ENCODE measurements at places on chromosomes 16 and 17.
A peak's percentile ranks its signal among the peaks of the same experiment; 100 is the strongest.

GRCh38 chr16:86786338-86786737 is 208.0 kb downstream of the FOXL1 start:
- DNase-seq = no peak
- no peaks in the 10 kb centered on the region for H3K36me3 ChIP-seq
- no peak overlapping the region for H3K27ac ChIP-seq
- peaks cover 3% of the 10 kb centered on the region for H3K27me3 ChIP-seq

GRCh38 chr17:76107509-76107908 is 3.9 kb upstream of the EXOC7 start:
- H3K27me3 ChIP-seq = no peaks in the 10 kb centered on the region
- H3K4me1 ChIP-seq = peaks cover 13% of the 10 kb centered on the region
- H3K4me3 ChIP-seq = no peak overlapping the region
- DNase-seq = no peak
- no peak overlapping the region for H3K27ac ChIP-seq
- peaks cover 4% of the 10 kb centered on the region for H3K36me3 ChIP-seq

DNA sequence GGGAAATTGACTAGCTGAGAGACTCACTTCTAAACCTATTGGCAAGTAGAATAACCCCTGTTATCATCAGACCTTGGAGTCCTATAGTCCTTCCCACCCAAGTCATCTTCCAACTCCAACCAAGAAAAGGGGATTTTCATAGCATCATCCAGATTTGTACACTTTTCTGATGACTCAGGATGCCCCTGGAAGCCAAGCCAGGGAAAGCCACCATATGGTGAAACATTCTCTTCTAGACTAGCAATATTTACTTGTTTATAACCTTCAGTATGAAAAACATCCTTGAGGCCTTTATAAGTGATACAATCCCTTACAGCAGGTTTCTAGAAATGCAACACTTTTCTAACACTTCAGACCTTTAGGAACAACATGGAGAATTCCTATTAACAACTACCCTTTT is 618.8 kb upstream of the CDH11 start:
- no peak for DNase-seq
- no peak overlapping the region for H3K27ac ChIP-seq
- H3K4me3 ChIP-seq = no peak overlapping the region
- H3K27me3 ChIP-seq = no peaks in the 10 kb centered on the region
- H3K4me1 ChIP-seq = no peaks in the 10 kb centered on the region
- no peaks in the 10 kb centered on the region for H3K36me3 ChIP-seq

GRCh38 chr17:75476752-75477489 is 20.5 kb downstream of the TMEM94 start:
- peak overlapping the region; percentile 38 for H3K27ac ChIP-seq
- H3K27me3 ChIP-seq = no peaks in the 10 kb centered on the region
- H3K36me3 ChIP-seq = peaks cover 25% of the 10 kb centered on the region
- no peak for DNase-seq
- peaks cover 15% of the 10 kb centered on the region for H3K4me1 ChIP-seq

GRCh38 chr16:84979516-84979915 is 31.8 kb downstream of the ZDHHC7 start:
- H3K4me1 ChIP-seq = no peaks in the 10 kb centered on the region
- H3K4me3 ChIP-seq = no peak overlapping the region
- DNase-seq = no peak
- H3K27me3 ChIP-seq = no peaks in the 10 kb centered on the region
- H3K27ac ChIP-seq = no peak overlapping the region

DNA sequence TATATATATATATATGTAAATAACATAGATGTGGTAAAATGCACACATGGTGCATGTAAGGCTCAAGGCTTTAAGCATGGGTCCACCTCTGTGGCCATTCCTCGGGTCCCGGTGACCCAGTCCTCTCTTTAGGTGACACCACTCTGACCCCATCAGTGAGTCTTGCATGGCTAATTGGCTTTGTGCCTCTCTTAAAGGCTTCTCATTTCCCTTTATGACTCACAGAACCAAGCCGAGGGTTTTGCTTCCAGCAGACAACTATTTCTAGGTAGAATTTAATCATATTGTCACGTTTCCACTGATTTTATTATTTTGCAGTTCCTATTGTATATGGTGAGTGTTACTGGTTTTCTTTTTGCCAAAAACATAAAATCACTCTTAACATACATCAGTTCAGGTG is 59.7 kb downstream of the PLCG2 start:
- peaks cover 10% of the 10 kb centered on the region for H3K27me3 ChIP-seq
- H3K4me3 ChIP-seq = no peak overlapping the region
- peaks cover 5% of the 10 kb centered on the region for H3K36me3 ChIP-seq
- no peak overlapping the region for H3K27ac ChIP-seq

DNA sequence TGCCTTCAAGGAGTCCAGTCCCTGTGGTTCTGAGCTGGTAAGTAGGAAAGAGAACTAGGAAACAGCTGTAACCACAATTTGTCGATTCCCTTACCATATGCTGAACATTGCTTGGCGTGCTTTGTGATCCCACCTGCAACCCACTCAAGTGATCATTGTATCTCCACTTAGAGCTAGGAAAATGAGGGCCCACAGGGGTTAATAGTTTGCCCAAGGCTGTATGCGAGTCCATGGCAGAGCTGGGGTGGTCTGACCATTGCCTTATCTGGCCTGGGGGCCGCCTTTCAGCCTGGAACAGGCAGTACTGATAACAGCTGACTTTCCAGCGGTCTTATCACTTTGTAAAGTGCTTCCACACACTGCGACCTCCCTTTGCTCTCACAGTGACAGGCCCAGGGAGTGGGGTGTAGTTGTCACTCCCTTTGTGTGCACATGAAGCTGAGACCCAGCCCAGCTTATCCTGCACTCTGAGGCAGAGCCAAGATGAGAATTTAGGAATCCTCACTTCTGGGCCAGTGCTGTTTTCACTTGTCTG is 9.8 kb downstream of the MYL4 start:
- peak overlapping the region; percentile 49 for H3K27ac ChIP-seq
- no peak for DNase-seq
- H3K36me3 ChIP-seq = peaks cover 4% of the 10 kb centered on the region

- no peak overlapping the region for H3K27ac ChIP-seq
- peaks cover 6% of the 10 kb centered on the region for H3K27me3 ChIP-seq
- peaks cover 4% of the 10 kb centered on the region for H3K4me1 ChIP-seq
- no peak for DNase-seq
These were observed 152.6 kb downstream of the CYB561 start for GRCh38 chr17:63293323-63294075.

DNA sequence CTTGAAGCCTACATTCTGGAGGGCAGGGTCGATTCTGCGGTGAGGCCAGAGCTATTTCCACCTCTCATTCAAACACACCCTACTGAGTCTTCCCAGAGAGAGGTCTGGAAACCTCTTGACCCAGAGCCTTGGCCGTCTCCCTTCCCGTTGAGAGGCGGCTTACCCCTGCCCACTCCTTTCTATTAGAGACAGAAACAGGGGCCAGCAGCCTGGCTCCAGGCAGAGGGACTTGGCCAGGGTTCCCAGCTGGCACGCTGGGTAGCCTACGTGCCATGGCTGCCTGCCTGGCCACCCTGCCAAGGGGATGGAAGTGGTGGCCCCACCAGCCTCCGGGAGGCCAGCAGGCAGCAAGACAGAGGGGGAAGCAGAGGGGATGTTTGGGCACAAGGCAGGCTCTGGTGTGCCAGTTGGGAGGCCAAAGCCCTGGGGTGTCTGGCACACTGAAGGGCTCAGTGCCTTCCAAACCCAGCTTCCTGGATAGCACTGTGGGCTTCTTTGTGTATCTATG is 6.0 kb downstream of the STAC2 start:
- no peak for DNase-seq
- no peak overlapping the region for H3K27ac ChIP-seq
- no peaks in the 10 kb centered on the region for H3K36me3 ChIP-seq
- H3K27me3 ChIP-seq = peaks cover 20% of the 10 kb centered on the region
- no peak overlapping the region for H3K4me3 ChIP-seq
- H3K4me1 ChIP-seq = peaks cover 3% of the 10 kb centered on the region

DNA sequence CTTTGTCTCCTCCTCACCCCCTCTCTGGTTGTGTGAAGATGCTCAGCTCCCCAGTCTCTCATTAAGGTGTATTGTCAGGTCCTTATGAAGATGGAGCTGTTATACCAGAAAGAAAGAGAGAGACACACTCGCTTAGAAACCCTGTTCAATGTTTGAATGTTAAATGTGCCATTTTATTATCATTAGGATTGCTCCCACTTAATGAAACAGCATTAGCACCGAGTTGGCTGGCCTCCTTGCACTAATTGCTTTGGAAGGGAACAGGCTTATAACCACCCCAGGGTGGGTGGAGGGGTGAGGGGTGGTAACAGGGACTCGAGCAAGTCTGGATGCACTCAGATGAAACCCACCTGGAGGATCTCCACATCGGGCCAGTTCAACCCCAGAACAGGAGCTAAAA is 14.4 kb downstream of the PIPOX start:
- DNase-seq = no peak

DNA sequence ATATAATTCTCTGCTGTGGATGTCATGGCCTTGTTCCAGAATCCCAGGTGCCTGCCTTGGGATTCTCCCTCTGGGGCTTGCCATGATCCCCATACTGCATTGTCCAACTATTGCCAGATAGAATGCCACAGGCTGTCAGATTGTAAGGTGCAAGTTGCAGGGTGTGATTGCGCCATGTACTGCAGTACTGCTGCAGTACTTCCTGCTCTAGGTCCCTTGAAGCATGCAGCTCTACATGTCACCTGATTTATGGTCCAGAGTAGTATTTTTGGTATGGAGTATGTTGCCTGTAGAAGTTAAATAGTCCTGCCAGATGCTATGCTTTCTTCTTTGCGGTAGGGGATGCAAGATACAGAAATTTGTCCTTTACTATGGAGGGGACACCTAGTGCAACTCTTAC is 7.0 kb upstream of the SLFN5 start:
- no peaks in the 10 kb centered on the region for H3K27me3 ChIP-seq
- H3K27ac ChIP-seq = no peak overlapping the region
- peaks cover 57% of the 10 kb centered on the region for H3K4me1 ChIP-seq

DNA sequence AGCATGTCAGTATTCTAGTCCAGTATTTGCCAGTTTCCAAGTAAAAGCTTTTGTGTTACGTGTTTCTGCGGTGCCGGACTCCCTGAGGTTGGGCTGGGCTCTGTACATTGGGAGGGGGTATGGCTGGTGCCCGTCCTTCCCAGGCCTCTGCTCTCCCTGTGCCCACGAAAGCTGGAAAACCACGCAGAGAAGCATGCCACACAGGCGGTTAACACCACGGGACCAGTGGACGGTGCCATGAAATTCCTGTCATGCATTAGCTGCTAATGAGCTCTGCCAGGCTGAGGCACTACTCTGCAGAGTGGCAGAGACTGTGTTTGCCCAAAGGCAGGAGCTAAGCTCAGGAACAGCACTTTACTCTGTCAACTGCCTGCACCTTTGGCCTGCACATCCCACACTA is 8.1 kb downstream of the SMIM5 start:
- H3K36me3 ChIP-seq = peaks cover 3% of the 10 kb centered on the region
- no peak overlapping the region for H3K27ac ChIP-seq
- no peak overlapping the region for H3K4me3 ChIP-seq
- peaks cover 8% of the 10 kb centered on the region for H3K4me1 ChIP-seq
- no peak for DNase-seq
- no peaks in the 10 kb centered on the region for H3K27me3 ChIP-seq

GRCh38 chr17:1566505-1567199 is 4.1 kb upstream of the PITPNA start:
- H3K4me1 ChIP-seq = peaks cover 13% of the 10 kb centered on the region
- H3K36me3 ChIP-seq = peaks cover 1% of the 10 kb centered on the region
- no peak for DNase-seq
- peak overlapping the region; percentile 1 for H3K27ac ChIP-seq
- H3K27me3 ChIP-seq = no peaks in the 10 kb centered on the region
- peak overlapping the region; percentile 13 for H3K4me3 ChIP-seq

GRCh38 chr17:45021607-45022287 is 29.7 kb downstream of the DCAKD start:
- peaks cover 18% of the 10 kb centered on the region for H3K4me1 ChIP-seq
- H3K4me3 ChIP-seq = peak overlapping the region; percentile 56
- H3K27ac ChIP-seq = peak overlapping the region; percentile 63
- peak; percentile 52 for DNase-seq

GRCh38 chr16:16041196-16041892 is 91.9 kb downstream of the ABCC1 start:
- no peaks in the 10 kb centered on the region for H3K27me3 ChIP-seq
- H3K4me3 ChIP-seq = no peak overlapping the region
- H3K27ac ChIP-seq = peak overlapping the region; percentile 25

DNA sequence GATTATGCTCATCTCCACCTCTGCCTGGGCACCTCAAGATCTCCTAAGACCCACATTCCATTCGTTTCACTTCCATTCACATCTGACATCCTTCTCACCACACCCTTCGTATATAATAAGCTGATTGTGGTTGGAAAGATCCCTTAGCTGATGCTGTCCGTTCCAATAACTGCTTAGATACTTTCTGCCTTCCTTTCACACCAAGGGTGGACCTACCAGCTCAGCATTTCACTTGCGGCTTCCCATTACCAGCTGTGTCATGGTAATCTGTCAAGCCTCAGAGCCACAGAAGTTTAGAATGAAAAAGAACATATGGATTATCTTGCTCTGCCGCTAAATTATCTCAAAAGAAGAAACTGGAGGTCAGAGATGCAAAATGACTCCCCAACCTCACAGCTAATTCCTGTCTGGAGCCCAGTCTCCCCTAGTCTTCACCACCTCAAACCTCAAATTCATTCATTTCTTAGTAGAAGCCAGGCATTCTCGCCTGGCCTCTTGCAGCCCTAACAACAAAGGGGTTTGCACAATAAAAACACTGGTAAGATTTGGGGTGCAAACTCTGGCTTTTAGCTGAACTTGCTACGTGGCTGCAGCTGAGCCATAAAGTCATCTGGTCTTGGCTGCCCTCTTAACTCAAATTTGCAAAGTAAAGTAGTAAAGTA is 182.8 kb upstream of the HS3ST3A1 start:
- H3K36me3 ChIP-seq = no peaks in the 10 kb centered on the region
- peaks cover 7% of the 10 kb centered on the region for H3K27me3 ChIP-seq
- H3K4me3 ChIP-seq = no peak overlapping the region
- DNase-seq = no peak
- no peak overlapping the region for H3K27ac ChIP-seq

- no peak overlapping the region for H3K4me3 ChIP-seq
- no peaks in the 10 kb centered on the region for H3K4me1 ChIP-seq
- H3K27me3 ChIP-seq = no peaks in the 10 kb centered on the region
- no peak overlapping the region for H3K27ac ChIP-seq
These were observed 10.5 kb downstream of the POLDIP2 start for GRCh38 chr17:28346746-28347246.

GRCh38 chr16:55426865-55427484 is 52.0 kb upstream of the MMP2 start:
- H3K4me1 ChIP-seq = no peaks in the 10 kb centered on the region
- no peak overlapping the region for H3K4me3 ChIP-seq
- no peak for DNase-seq
- no peak overlapping the region for H3K27ac ChIP-seq

DNA sequence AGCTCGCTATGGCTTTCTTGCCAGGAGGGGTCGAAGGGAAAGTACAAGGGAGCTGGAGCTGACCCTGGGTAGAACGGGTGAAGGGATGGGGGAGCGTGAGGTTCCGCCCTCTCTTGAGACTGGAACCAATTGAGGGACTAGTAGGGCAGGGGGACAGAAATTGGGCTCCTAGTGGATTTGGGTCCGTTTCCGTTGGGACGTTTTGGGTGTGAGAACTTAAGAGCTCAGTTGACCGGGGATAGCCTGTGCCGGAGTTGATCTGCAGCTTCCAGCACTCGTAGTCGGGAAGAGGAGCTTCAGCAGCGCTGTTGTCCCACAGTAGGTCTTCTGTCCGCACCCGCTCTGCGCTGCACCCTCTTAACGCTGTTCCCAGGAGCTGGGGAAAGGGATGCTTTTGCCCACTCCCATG is 481 bp downstream of the CNTROB start:
- no peaks in the 10 kb centered on the region for H3K27me3 ChIP-seq
- peak overlapping the region; percentile 92 for H3K27ac ChIP-seq
